Hematopoietic multipotent progenitor cell treated with erythropoietin and hydrocortisone succinate and interleukin-3 and kit ligand, for 15 days (in vitro differentiated cells): ENCODE measurements at places on chromosomes 5 and 9.

- DNase-seq, result no peak
Observed at GRCh38 chr9:34346873-34347799, 17.8 kb downstream of the NUDT2 start.

DNA sequence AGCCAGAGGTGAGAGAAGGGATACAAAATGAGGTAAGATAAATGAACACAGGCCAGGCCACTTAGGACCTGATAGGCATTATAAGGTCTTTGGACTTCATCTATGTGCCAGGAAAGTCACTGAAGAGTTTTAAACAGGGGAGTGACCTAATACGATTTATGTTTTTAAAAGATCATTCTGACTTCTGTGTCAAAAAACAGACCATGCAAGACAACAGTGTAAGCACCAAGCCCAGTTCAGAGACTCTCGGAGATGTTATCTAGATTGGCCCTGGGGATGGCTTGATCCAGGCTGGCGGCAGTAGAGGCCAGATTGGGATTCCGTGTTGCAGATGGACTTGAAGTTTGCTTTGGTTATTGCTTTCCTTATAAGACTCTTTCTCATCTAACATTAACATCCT lies 43.0 kb upstream of the DPYSL3 start:
- DNase-seq, result no peak

GRCh38 chr9:19409401-19410194 lies 789 bp downstream of the ACER2 start:
- no peak for DNase-seq

DNA sequence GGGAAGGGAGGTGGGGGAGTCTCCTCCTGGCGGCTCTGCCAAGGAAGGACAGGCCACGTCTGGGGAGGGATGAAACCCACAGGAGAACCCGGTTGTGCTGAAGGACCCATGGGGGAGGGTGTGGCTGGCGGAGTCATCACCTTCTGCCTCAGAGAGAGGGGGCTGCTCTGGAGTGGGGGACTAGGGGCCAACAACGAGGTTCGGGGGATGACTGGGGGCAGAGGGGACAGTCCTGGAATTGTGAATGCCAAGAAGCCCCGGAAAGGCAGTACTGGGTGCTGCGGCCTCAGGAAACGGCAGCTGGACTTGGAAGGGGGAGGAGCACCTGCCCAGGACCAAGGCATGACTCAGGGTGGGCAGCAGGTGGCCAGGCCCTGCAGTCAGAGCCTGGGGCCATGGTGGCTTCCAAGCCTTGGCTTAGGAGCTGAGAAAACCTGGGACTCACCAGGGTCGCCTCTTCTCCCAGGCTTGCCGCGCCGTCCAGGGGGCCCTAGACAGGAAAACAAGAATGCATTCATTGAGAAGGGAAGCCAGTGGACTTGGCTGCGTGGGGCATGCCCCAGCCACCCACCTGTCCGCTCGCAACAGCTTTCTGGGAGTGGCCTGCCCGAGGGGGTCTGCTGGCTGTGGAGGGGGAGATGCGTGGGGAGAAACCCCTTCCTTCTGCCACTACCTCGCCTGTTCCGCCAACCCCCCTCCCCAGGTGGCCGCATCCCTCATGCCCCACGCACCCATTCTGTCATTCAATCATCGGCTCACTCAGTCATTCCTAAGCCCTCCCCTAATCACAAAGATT lies 74.0 kb upstream of the PHYKPL start:
- no peak for DNase-seq

DNA sequence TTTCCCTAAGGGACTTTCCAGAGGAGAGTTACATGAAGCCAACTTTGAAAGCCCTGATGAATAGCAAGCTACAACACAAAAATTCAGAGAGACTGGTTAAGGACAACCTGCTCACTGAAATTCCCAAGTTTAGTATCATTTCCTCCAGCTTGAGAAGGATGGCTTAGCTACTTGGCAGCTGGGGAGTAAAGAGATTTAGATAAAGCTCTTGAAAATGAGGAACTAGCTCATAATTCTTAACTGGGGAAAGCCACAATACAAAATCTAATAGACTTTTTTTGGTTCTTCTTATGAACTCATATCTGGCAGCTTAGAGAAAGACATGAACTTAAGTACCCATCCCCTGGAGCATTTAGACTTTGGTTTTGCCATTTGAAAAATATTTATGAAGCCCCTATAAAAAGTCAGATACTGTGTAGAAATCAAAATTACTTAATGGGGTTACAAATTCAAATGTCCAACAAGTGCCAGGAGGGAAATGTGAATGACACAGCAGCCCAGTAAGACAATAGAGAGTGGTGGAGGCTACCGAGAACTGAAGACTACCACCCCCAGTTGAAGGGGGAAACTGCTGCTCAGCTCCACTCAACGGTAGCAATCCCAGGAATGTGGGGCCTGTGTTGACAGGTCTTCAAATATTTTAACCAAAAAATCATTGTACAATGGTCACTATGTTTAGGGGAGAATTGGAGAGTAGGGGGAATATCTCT lies 79.4 kb upstream of the ADRB2 start:
- DNase-seq, result no peak

DNA sequence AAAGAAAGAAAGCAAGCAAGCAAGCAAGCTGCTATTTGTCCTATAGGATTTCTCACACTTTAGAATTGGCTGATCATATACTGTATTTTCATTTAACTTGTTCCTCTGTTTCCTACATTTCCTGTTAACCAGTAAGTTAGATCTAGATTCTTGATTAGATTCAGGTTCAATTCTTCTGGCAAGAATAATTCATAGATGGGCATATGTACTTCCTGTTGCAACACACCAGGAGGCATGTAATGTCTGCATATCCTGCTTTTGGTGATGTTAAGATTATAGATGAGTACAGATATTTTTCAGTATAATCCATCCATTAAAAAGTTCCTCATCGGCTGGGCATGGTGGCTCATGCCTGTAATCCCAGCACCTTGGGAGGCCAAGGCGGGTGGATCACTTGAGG lies 10.8 kb upstream of the KIF27 start:
- DNase-seq, result no peak

DNA sequence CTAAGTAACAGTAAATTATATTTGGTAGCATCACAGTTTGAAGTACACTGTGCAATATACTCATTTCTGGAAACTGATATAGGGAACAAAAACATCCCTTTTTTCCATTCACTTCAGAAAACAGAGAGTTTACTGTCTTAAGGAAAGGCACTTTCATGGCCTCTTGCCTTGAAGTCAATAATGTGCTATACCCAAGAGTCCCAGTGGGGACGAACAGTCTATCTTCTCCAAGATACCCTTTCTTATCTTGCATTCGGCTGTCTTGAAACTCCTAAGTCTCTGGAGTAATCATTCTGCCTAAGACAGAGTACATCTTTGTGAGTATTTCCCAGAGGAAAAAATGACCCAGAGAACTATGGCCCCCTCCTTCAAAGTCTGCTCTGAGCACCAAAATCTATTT lies 107.1 kb downstream of the SLC1A3 start:
- DNase-seq, result no peak

GRCh38 chr9:112063151-112063550 lies 111.9 kb downstream of the SUSD1 start:
- no peak for DNase-seq

DNA sequence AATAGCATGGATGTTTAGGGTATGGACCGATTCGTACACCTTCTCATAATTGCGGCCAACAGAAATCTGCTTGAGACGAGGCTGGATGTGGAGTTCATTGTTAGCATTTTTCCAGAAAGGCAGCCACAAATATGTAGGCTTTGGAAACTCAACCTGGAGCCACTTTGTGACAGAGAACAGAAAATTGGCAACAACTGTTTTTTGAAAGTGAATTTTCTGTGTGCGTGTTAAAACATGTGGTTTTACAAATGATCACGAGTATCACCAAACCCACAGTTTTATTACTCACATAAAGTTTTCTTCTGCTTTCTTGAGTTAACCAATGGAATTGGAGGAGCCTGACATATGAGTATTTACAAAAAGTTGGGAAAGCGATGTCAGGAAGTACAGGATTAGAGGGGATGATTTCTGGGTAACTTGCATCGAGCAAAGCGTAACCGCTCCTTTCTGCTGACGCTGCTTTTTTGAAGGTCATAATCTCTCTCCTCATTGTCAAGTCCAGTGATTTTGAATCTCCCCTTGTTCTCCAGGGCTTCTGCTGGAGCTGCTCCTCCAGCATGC lies 138.5 kb upstream of the TAF11L2 start:
- DNase-seq, result no peak

GRCh38 chr5:150140830-150141229 lies 14.8 kb downstream of the PDGFRB start:
- no peak for DNase-seq

GRCh38 chr5:134427540-134428041 lies 15.9 kb upstream of the CDKN2AIPNL start:
- no peak for DNase-seq

DNA sequence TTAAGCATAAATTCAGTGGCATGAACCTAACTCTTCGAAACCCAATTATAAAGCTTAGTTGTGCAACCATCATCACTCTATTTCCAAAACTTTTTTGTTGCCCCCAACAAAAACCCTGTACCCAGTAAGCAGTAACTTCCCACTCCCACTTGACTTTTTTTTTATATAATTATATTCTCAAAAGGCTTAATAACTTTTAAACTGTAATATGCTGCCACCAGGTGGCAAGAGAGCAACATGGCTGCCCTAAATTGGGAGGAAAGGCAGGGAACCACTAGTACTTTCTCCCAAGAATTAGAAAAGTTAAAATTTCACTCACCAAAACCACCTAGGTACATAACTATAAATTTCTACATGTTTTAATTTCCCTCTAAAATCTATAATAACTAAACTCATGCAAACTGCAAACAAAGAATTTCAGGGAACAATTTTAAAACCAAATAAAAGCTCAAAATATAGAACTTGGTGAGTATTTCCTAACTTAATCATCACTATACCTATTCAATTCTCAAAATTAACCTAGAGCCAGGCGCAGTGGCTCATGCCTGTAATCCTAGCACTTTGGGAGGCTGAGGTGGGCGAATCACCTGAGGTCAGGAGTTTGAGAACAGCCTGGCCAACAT lies 50.2 kb upstream of the RNF38 start:
- peak; percentile 54 for DNase-seq
